Activated T-helper 17 cell treated with anti-CD3 and anti-CD28 coated beads, Interleukin-2, amount 50 U/mL, for 72 hours (primary cell): ENCODE measurements at places on chromosomes 3 and 15.

DNA sequence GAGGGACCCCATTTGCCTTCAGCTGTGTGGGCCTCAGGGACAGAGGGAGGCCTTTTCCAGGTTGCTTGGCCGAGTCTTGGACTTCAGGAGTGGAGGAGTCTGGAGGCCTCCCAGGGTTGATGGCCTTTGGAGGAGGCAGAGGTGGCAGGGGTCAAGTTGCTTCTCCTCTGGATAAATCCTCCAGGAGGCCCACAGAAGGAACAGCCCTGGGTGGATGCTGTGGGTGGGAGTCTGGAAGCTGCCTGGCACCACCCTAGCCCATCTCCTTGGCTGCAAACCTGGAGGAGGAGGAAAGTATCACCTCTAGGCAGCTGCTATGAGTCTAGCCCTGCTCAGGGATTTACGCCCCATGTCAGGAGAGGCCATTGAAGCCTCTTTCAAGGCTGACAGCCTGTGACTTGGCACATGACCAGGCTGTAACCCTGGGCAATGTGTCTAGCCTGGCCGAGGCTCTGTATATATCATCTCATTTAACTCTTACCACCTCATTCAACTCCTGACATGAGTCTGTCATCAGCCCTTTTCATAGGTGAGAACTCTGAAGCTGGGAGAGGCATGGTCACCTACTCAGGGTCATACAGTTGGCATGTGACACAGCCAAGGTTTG is 2.9 kb upstream of the PRKCD start:
- H3K27me3 ChIP-seq: peaks cover 17% of the 10 kb centered on the region
- ATAC-seq: no peak
- H3K27ac ChIP-seq: no peak overlapping the region
- H3K4me1 ChIP-seq: peaks cover 17% of the 10 kb centered on the region
- no peak overlapping the region for H3K4me3 ChIP-seq
- peaks cover 6% of the 10 kb centered on the region for H3K36me3 ChIP-seq

DNA sequence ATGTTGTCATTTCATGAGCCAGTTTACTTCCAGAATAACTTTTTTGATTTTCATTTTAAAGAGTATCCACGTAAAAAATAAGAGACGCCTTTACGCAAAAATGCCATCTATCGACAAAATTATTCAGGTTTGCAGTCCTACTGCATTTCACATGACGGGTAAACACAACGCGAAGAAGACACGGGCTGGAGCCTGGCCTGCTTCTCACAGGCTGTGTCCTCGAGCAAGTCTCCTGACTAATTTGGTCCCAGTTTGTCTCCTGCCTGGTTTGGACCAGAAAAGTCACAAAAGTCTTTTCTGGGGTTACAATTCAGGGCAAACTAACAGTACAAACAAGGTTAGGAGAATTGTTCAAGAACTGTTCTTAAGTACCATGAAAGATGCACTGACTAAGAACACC is 51.7 kb downstream of the CHSY1 start:
- H3K27ac ChIP-seq: peak overlapping the region; percentile 99
- H3K36me3 ChIP-seq: peaks cover 51% of the 10 kb centered on the region
- peak overlapping the region; percentile 81 for H3K4me3 ChIP-seq
- H3K27me3 ChIP-seq: no peaks in the 10 kb centered on the region
- peaks cover 42% of the 10 kb centered on the region for H3K4me1 ChIP-seq

DNA sequence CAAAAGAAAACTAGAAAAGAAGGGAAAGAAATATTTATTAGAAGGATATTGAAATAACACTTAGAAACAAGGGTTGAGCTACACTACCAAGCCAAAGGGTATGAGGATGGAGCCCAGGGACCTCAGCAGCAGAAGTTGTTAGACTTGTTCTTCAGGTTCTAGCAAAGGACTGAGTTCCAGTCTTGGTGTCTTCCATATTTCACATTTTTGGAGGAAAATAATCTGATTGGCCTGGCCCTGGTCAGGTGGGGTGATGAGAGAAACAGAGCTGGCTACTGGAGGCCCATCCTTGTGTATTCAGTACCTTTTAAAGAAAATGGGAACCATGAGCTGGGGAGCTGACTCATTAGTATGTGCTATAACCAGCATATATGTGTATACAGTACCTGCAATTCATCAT is 28.2 kb downstream of the PPP4R2 start:
- H3K27ac ChIP-seq: no peak overlapping the region
- ATAC-seq: no peak
- no peaks in the 10 kb centered on the region for H3K27me3 ChIP-seq
- peaks cover 39% of the 10 kb centered on the region for H3K36me3 ChIP-seq

- no peak for ATAC-seq
- H3K4me1 ChIP-seq: no peaks in the 10 kb centered on the region
- no peak overlapping the region for H3K4me3 ChIP-seq
- no peaks in the 10 kb centered on the region for H3K36me3 ChIP-seq
- H3K27me3 ChIP-seq: no peaks in the 10 kb centered on the region
- H3K27ac ChIP-seq: no peak overlapping the region
Observed at GRCh38 chr3:43010638-43011037, 31.5 kb downstream of the GASK1A start.
